Stimulated activated CD4-positive, alpha-beta T cell treated with anti-CD3 and anti-CD28 coated beads, TNF-alpha, amount 100 ng/mL, for 4 hours (primary cell): ENCODE measurements at places on chromosomes 5 and 9.
A peak's percentile ranks its signal among the peaks of the same experiment; 100 is the strongest.

GRCh38 chr5:94188725-94189124 lies 429.7 kb downstream of the KIAA0825 start:
- DNase-seq = no peak

GRCh38 chr5:51696122-51696521 lies 312.9 kb downstream of the ISL1 start:
- DNase-seq = no peak

DNA sequence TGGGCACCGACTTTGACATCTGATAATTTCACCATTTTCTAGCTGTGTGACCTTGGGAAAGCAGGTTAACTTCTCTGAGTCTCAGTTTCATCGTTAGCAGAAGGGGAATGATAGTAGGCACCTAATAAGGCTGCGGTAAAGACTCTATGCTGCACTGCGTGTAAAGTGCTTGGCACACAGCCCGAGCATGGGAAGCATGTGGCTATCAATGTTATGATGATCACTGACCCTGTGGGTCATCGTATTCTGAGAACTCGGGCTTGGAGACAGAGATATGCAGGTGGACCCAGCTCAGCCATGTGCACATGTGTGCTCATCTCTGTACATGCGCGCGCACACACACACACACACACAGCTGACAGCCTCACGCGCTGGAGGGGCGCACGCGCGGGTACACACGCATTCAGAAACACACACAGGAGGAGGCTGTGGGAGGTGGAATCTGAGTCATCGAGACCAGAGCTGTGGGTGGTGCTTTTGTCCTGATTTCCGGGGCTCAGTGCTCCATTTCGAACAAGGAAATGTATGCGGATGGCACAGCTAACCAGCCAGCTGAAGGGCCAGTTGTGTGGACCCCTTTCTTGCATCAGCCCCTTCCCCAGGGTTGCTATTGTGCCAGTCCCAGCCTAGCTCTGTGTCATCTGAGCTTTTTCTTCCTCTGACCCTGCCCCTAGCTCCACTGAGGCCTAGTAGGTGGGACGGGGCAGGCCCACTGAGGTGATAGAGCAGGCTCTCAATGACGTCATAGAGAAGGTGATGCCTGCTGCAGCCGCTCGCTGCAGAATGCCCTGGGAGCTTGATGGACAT lies 11.1 kb upstream of the ARAP3 start:
- DNase-seq = peak; percentile 75

DNA sequence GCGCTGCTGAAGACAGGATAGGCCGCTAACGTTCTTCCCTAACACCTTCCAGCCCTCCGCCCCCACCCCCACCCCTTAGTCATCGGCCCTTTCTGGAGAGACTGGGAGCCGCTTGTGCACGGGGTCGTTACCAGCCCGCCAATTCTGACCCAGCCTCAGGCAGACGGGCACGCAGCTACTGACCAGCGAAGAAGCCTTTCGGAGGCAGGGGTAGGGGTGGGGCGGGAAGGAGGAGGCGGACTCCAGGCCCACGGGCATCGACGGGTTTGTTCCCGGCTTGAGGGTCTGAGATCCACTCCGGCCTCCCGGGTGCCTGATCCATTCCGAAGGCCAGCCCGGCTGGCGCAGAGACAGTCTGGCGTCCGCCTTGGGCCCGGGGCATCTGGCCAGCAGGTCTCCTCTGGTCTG lies 729 bp upstream of the HAND1 start:
- no peak for DNase-seq

DNA sequence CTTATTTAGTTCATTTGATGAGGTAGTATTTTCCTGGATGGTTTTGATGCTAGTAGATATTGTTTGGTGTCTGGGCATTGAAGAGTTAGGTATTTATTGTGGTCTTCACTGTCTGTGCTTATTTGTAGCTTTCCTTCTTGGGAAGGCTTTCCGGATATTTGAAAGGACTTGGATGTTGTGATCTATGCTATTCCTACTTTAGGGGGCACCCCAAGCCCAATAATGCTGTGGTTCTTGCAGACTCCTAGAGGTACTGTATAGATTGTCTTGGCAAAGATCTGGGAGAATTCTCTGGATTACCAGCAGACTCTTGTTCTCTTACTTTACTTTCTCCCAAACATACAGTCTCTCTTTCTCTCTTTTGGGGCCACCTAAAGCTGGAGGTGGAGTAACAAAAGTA lies 315.7 kb downstream of the MAT2B start:
- no peak for DNase-seq

DNA sequence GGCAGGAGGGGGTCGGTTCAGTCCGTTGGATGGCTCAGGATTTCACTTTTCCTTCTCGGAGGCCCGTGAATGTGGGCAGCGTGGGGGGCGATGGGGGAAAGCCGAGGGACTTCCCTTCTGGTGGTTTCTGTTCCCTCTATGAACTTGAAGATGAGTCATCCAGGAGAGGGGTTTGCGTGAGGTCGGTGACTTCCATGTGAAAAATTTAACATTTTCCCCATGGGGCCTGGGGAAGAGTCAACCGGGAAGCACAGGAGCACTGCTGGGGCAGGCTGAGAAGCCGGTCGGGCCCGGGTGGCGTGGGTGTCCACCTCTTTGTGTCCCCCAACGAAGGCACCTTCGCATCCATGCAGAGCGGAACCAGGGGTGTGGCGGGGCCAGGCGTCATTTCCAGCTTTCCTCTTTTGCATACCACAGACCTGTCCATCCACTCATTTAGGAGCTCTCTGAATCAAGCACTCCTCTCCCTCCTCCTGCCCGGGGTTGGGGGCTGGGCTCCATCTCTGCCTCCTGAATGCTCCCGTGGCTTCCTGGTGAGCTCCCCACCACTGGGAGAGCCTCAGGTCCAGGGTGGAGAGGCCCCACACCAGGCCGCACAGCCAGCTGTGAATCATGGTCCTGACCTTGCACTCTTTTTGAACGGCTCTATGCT lies 68.4 kb downstream of the ANKRD33B start:
- peak; percentile 14 for DNase-seq
